AML-193 (cell line): ENCODE measurements at places on chromosomes 3 and 15.

GRCh38 chr3:178405531-178405930 is 130.7 kb upstream of the KCNMB2 start:
- no peak for DNase-seq

GRCh38 chr3:20055020-20055775 is 15.0 kb downstream of the KAT2B start:
- DNase-seq = no peak

DNA sequence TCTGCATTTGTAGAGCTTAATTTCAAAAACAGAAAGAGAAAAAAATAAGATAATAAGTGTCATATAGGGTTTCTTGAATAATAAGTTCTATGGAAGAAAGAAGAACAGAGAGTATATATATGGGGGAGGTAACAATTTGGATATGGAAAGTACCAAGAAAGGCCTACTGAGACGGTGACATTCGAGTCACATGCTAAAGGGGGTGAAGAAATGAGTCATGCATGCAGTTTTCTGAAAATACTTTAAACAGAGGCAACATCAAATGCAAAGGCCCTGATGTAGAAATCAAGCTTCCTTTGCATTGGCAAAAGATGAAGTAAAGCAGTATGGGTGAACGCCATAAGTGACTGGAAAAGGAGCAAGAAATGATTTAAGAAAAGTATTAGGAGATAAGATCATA is 371.6 kb upstream of the ZNF385D start:
- DNase-seq = no peak

DNA sequence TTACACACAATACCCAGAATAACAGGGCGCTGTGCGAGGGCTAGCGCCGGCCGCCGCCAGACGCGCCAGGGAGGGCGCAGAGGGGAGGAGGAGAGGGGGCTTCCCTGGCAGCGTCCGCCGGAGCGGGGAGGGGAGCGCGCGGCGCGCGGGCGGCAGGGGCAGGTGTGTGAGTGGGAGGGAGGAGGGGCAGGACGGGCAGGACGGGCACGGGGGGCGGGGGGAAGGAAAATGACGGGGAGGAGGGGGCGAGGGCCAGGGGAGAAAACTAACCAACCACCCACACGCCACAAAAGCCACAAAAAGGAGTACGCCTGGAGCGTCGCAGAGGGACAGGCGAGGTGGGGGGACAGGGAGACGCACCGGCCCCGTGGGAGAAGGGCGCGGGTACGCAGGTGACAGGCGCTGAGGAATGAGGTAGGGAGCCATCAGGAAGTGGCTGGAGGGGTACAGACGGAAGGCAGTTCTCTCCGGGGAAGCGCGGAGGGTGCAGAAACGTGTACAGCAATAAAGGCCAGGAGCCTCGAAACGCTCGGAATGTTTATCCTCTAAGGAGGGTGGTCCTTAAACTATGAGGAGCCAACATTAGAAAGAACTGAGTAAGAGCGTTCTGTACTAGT is 610 bp upstream of the SATB1 start:
- no peak for DNase-seq

GRCh38 chr3:18853269-18853668 is 295.0 kb upstream of the KCNH8 start:
- no peak for DNase-seq

DNA sequence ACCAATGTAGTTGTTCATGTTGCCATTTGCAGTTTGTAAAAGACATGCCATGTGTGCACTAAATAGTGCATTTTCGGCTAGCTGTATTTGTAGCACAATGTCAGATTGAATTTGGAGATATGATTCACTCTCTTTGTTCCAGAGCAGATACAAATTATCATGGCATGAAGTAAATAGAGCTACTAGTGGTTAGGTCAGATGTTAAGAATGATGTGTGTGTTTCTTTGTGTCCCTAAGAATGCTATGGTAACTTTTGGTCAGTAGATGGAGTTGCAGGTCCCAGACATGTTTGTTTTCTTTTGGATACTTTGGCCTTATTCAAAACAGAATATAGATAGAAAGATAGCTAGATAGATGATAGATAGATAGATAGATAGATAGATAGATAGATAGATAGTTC is 595.8 kb downstream of the NLGN1 start:
- DNase-seq = peak; percentile 9
